LHCN-M2 (cell line): ENCODE measurements at places on chromosomes 1 and 21.

DNA sequence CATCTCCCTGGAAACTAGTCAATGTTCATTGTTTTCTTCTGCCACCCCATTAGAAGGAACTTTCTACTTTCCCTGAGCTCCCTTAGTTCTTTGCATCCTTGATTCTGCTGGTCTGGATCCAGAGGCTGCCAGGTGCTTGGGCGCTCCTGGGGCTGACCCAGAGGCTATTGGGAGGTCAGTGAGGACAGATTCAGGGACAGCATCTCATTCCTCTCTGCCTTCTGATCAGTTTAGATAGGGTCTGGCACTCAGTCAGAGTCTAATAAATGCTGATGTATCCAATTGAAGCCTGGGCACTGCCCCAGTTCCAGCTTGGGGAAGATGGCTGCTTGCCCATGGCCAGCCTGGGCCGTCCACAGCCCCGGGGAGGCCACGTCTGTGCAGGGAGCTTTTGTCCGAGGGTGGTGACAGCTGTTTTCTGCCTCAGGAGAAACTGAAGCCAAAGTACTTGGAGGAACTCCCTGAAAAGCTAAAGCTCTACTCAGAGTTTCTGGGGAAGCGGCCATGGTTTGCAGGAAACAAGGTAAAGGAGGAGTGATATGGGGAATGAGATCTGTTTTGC is 2.3 kb downstream of the GSTM1 start:
- DNase-seq = no peak

DNA sequence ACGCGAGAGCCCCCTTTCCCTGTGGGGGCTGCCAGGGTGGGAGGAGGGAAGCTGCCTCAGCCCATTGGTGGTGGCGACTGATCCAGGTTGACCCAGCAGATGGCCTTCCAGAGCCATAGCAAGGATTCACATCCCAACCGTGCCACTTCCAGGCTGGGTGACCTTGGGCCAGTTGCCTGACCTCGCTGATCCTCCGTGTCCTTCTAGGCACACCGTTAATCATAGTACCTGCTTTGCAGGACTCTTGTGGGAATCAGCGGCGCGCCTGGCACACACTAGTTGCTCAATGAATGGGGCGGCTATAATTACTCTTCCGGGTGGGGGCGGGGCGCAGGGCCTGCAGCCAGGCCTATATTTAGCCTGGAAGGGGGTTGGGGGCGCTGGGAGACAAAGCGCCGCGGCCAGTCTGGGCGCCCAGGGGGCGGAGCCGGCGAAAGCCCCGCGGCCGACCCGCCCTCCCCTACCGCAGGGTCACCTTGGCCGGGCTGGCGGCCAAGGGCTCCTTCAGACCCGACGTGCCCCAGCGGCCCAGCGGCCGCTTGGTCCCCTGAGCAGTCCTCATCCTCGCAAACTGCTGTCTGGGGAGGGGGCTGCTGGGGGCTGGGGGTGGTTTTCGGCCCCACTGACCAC is 5.1 kb downstream of the HSPB7 start:
- DNase-seq = peak; percentile 68

DNA sequence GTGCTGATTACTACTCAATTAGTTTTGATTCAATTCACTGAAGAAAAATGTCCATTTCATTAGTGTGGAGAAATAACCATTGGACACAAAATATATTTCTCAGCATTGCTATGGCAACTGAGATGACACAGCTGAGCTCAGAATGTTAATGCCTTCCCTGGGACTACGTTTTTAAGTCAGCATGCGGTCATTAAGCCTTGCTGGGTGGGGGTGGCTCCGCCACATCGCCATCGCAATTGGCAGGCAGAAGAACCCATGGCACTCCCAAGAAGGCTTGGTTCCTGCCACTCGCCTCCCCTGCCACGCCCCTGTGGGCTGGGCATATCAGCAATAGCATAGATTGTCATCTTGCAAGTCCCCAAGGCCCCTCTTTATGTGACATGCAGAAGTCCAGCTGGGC is 256.7 kb upstream of the CAMK1G start:
- peak; percentile 9 for DNase-seq

DNA sequence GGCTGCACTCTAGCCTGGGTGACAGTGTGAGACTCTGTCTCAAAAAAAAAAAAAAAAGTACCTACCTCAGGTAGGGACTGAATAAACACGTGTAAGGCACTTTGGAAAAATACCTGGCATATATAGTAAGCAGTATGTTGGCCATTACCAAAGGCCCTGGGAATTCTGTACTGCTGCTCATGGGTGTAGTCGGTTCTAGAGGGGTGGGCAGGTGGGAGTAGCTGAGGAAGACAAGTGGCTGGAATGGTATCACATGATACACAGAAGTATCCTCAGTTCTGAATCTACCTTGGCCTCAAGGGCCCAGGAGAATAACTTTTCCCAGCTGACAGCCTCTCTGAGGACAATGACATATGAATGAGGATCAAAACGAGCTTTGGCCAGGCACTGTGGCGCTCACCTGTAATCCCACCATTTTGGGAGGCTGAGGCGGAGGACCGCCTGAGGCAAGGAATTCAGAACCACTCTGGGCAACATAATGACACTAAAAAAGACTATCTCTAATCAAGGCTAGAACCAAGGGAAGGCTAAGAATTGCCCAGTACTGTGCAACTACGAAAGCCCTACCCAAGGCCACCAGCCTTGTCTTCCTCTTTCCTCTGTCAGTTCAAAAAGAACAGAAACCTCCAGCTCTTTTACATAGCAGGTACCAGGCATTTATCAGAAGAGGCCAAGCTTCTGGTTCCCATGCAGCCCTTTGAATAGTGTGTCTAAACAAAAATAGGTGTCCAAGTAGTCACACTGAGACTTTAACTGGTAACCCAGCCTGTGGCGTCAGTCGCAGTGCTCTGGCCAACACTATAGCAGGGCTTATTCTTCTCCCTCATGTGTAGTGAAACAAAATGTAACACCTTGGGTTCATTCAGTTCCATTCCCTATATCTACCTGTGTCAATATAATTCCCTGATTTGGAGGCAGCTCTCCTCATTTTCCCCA is 10.2 kb downstream of the MMACHC start:
- no peak for DNase-seq

GRCh38 chr1:151036356-151036755 is at the start of gene BNIPL:
Gene BNIPL, plus strand, starts transcription at chr1:151036586. Its CDS starts 140 bp downstream, at chr1:151036726.
- DNase-seq = no peak

GRCh38 chr1:200168926-200169325 is 141.4 kb downstream of the NR5A2 start:
- DNase-seq = no peak

GRCh38 chr1:34684266-34684665 is 70.6 kb upstream of the GJB5 start:
- no peak for DNase-seq

DNA sequence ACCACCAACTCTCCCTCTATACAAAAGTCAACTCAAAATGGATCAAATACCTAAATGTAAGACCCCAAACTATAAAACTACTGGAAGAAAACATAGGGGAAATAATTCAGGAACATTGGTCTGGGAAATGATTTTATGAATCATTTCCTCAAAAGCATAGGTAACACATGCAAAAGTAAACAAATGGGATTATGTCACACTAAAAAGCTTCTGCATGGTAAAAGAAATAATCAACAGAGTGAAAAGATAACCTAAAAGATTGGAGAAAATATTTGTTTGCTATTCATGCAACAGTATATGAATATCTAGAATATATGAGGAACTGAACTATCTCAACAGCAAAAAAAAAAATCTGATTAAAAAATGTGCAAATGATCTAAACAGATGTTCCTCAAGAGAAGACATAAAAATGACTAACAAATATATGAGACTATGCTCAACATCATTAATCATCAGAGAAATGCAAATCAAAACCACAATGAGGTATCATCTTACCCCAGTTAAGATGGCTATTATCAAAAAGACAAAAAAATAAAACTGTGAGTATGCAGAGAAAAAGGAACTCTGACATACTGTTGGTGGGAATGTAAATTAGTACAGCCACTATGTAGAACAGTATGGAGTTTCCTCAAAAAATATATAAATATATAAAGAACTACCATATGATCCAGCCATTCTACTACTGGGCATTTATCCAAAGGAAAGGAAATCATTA is 47.8 kb downstream of the VCAM1 start:
- peak; percentile 78 for DNase-seq

DNA sequence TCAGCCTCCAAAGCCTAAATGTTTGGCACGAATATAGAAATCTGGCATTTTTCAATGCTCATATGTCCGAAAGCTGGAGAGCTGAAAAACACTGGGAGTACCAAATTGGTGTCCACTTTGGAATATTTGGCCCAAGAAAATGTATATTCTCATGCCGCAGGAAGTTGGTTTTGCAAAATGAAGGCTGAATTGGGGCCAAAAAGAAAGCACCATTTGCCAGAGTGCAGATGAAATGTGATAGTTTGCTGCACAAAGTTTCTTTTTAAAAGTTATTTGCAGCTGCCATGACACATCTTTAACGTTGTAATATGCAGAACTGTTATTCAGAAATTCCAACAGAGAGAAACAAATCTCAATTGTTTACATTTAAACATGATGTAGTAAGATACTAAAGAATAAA is 124.2 kb upstream of the LYPLAL1 start:
- peak; percentile 41 for DNase-seq

DNA sequence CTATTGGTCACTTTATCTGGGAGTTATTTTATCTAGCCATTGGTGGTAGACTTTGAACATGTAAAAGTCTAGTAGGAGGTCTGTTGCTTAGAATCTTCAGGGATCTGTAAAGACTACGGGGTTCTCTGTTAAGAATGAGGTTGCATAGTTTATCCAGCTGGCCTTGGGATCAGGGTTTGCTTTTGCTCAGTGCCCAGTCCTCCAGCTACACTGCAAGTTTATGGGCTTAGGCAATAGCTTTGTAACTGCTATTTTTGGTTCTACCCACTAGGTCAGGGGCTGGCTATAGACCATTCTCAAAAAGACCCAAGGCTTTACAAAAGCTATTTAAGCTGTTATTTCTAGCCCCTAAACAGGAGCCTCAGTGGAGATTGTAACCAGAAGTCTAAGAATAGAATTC is 9.8 kb downstream of the SH3GLB1 start:
- DNase-seq = peak; percentile 50

GRCh38 chr1:2172012-2172411 is 22.6 kb downstream of the FAAP20 start:
- no peak for DNase-seq
